Right renal pelvis (tissue), 4 donors: ENCODE measurements at places on chromosomes 1 and 21.

- no peak for DNase-seq
Measured at GRCh38 chr1:8211883-8212579, 105.9 kb upstream of the SLC45A1 start.

DNA sequence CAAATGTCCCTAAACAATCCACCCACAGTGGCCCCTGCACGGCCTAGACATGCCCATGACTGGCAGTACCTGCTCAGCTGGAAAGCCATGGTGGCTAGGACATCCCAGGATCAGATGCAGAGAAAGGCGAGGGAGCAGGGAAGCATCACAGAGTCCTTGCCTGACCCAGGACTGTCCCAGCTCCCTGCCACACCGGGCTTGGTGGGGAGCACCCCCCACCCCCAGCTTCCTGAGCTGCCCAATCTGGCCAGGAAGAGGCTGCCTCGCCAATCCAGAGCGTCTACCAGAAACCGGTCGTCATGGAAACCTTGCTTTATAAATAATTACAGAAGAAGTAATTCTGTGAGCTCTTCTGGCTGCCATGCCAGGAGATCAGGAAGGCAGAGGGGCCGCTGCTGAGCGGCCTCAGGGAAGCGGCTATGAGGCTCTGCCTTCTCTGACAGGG, 34.8 kb downstream of the ACOT7 start:
- no peak for DNase-seq

- no peak for DNase-seq
Measured at GRCh38 chr1:35847935-35848565, 35.0 kb upstream of the AGO1 start.

DNA sequence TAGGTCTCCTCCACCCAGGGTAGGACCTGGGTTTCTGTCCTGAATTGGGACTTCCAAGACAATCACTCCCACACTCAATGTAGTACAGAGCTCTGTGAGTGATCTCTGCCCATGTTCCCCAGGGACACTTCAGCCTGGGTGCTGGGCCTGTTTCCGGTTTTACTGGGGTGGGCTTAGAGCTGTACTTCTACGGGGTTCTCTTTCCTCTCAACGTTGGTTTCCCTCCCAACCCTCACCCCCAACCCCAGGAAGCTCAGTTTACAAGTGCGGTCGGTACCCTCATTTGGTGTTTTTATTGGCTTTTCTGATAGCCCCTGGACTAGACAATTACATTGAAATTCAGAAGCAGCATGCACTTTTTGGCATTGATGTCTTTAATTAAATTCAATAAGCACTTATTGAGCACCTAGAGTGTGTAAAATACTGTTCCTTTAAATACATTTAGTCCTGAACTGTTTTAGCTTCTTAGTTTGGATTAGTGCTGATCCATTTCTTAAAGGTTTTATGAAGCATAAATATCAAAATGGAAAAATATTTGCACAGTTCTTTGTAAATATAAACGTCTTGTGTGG, 542 bp upstream of the XPR1 start:
- DNase-seq = no peak

- no peak for DNase-seq
Measured at GRCh38 chr1:99675994-99676393, 30.1 kb downstream of the PALMD start.

DNA sequence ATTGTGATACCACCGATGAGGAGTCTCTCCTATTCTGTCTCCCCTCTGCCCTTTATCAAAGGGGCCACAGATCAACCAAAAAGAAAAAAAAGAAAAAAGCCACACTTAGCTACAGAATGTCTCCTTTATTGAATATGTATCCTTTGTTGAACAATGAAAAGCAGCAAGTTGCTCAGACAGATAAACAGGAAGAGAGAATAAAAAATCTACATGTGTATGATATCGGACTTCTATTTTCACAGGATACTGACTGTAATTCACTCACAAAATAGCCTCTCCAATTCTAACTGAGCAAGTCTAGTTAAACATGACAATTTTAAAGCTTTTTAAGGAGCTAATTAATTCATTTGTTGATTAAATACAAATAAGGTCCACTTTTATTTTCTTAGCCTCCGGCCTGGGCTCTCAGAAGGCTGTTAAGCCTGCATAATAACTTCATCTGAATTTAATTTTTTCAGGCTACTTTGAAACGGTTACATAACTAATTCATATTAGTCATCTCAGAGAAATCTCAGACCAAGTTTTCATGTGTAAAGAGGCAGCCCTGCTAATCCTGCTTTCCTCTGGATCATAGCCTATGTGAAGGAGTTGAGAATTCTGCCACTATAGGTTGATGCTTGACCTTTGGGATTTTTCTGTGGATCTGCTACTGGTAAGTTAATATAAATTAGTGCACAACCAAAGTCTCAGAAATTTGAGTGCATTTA, 304.1 kb upstream of the NR5A2 start:
- no peak for DNase-seq

DNA sequence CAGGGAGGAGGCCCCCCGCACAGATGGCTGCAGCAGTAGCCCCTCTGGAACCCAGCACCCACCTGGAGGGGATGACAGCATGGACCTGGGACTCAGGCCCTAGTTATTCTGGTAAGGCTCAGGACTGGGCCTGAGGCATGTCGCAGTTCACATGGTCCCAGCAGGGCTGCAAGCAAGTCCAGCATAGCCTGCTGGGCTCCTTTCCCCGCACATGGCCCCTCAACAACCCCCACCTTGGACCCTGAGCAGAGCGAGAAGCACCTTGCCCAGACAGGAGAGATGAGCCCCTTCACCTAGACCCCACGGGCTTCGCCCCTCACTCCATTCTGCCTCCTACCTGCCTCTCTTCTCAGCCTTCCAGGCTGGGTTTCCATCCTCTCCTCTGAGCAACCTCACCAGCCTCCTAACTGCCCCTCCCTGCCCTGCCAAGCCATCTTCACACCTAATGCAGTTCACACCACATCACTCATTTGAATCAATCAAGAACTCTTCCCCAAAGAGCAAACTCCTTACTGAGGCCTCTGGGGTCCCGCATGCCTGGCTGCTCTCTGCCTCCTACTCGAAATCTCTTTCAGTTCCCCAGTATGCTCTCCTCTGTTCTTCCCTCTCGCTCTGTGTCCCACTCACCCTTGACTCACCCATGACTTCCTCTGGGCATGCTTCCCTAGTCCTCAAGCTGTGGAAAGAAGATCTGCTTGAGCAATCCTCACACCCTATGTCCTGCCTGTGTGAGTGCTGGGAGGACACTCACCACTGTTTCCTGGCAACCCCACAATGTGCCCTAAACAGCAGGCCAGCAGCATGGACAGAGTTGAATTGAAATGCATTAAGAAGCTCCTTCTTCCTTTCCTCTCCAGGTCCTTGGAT, 9.4 kb upstream of the THEMIS2 start:
- no peak for DNase-seq

DNA sequence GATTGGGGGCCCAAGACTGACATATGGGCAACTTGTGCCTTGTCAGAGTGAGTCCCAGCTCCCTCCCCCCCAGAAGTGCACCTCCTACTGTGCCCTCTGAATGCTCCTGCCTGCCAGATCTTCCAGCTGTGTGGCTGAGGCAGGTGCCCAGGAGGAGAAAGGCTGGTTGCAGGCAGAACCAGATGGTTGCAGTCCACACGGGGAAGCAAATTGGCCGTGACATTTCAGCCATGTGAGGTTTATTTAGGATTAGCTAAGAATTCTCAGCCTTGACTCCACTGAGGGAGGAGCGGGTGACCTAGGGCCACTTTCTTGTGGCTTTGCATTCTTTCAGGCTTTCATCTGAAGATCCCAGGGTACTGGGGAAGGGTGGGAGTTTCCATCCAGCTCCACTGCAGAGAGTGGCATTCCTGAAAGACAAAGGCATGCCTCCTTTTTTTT, 33.8 kb downstream of the PEX14 start:
- no peak for DNase-seq

DNA sequence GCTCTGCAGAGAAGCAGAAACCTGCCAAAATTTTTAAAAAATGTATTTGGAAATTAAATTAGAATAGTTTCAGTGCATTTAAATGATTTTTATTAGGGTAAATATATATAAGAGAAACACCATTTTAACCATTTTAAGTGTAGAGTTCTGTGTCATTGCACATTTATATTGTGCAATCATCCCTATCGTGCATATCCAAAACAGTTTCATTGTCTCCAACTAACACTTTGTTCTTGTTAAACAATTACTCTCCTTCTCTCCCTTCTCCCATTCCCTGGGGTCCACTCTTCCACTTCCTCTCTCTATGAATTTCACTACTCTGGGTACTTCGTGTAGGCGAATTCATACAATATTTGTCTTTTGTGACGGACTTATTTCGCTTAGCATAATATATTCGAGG, 6.0 kb upstream of the OR2L8 start:
- no peak for DNase-seq

DNA sequence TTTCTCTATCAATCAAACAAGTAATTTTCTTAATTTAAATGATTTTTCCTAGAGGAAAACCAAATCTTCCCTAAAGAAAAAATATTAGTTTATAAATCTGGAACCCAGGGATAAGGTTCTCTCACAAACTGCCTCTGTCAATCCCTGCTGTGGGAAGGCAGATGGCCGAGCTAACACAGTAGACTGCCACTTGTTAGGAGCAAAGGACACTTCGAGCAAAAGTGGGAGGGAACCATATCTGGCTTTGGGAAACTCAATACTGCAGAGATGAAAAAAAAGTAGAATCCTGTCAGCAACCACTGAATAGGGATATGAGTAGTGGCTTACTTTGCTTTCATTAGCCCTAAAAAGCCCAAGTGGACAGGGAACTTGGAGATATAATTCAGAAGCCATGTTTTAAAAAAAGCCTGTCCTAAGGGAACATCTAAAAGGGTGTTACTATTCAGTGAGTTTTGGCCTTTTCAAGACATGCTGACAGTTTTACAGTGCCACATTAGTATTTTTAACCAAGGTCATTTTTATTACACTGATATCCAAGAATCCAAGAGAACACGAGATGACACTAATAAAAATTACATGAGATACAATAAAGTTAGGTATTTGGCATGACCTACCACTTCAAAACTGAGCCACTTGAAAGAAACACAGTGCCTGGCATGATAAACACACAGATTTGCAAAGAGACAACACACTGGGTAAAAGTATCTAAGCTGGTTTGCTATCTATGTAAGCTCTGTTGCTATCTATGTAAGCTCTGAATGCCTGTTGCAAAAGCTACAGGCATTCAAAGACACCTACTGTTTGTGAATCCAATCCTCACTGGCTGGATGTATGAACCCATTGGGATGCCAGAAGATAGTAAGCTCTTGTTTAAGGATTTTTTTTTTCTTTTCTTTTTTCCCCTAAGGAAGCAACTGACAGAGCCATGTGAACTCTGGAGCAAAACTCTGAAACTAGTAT, 21.4 kb downstream of the TEX38 start:
- no peak for DNase-seq

GRCh38 chr1:72734415-72734814, 452.1 kb upstream of the NEGR1 start:
- DNase-seq = no peak

DNA sequence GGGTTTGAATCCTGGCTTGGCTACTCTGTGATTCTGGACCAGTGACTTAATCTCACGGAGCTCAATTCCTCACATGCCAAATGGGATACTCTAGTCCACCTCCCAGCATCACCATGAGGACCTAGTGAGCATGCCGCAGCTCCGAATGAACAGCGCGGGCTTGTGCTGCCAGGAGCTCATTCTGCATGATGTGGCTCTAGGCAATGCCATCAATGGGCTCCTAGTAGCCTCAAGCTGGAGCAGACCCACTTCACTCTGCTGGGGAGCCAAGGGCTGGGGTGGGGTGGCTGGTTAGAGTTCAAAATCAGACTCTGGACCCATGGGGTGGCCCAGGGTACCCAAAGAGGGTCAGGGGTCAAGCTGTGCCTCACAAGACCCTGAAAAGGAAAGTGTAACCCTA, 41.5 kb downstream of the CDK18 start:
- no peak for DNase-seq

- no peak for DNase-seq
Measured at GRCh38 chr1:6603238-6603914, 707 bp upstream of the KLHL21 start.

DNA sequence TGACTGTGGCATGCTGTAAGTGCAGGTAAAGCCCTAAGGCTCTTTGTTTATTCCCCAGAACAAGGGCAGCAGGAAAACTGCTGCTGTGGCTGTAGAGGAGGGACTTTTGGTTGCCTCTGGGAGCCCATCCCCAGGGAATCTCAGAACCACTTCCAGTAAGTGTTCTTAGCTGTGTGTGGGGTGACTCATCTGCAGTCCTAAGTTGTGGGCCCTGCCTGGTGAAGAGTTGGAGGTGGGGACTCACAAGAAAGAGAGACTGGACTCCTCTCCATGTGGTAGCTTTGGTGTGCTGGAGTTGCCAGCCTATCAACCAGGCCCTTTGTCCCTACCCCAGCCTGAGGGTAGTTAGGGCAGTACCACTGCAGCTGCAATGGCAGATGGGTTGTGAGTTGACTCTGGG, 24.0 kb upstream of the DENND1B start:
- no peak for DNase-seq

DNA sequence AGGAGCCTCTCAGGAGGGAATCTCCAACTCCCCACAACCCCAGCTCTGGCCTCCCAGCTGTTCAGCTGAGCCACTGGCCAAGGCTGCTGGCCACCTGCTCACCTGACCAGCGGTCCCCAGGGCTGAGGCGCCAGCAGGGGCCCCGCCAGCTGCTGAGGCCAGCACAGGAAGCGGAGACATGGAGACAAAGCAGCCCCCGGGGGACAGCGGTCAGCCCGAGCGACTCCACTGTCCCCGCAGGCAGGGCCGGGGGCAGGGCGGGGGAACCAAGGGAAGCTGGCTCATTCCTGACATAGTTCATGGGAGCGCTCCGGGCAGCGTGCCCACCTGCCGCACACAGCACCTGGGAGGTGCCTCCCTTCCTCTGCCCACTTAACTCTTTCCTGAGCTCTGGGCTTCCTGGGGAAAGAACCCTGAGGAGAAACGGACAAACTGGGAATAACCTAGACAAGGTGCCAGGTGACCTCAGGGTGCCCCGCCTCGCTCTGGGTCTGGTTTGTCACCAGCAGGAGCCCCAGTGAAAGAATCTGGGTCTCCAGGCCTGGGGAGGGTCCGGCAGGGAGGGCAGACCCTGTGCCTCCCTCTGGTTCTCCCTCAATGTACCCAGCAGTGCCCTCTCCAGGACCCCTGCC, 10.7 kb downstream of the EPHA2 start:
- DNase-seq = no peak

DNA sequence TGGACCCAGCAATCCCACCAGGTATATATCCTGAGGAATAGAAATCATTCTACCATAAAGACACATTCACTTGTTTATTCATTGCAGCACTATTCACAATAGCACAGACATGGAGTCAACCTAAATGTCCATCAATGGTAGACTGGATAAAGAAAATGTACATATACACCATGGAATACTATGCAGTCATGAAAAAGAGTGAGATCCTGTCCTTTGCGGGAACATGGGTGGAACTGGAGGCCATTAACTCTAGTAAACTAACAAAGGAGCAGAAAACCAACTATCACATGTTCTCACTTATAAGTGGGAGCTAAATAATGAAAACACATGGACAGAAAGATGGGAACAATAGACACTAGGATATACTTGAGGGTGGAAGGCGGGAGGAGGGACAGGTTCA, 36.1 kb upstream of the PRKACB start:
- no peak for DNase-seq

- no peak for DNase-seq
Measured at GRCh38 chr1:245404952-245405351, 250.2 kb downstream of the KIF26B start.
